ENCODE measurements at places on chromosomes 13 and 19.

DNA sequence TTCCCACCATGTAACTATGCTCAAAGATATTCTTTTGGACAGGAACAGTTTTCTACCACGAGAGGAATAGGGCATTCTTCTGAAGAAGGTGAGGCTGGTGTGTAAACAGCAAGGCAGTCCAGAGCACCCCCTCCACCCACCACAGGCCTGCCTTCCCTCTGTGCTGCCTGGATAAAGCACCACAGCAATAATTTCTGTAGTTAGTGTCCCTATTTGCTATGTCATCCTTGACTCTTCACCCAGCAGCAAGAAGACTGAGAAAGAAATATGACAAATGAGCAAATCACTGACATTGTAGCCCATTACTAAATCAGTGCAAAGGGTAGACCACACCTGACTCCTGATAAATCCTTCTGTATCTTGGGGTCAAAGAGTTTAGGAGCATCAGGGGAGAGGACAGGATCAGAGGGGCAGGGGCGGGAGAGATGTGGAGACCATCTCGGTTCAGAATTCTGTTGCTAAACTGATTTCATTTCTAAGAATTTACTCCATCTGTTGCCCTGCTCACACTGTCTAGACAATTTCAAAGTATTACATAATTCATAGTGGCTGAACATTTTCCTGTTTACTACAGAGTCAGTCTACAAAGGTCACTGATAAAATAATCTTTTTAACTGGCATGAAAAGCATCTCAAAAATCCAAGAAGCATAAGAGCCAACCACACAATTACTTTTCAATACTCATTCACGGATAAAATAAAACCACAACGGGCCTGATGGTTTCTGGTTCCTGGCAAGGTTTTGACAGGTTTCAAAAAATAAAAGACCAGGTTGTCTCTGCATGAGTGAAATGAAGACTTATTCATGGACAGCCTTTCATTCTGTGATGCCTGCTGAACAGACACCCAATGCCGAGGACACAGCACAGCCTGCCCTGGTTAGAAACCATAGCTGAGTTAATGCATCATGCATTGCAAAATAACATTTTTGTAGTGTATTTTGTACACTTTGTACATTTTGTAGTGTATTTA is 88.4 kb upstream of the IRS2 start:
- DNase-seq = no peak

- DNase-seq = no peak
Observed at GRCh38 chr19:45863840-45864628, at the start of gene FOXA3. Gene FOXA3, plus strand, starts transcription at chr19:45864326. Its CDS starts 131 bp downstream, at chr19:45864457.

DNA sequence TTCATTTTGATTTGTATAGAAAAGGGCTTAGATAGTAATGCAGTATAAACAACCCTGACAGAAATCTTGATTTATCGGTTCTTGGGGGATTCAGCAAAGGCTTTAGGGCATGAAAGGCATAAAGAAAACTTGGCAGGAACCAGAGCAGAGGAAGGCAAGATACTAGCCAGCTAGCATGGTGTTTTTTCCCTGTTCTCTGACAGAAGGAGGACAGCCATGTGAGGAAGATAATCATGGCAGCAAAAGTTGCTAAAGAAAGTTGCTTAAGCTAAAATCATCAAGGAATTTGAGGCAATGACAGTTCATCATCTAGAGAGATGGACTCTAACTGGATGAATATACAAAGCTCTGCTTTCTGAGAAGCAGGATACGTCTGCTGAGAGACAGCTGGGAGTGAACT is 294.1 kb downstream of the KCNRG start:
- DNase-seq = no peak

- DNase-seq = no peak
Observed at GRCh38 chr19:934865-935479, 9.1 kb downstream of the ARID3A start.

- DNase-seq = no peak
Observed at GRCh38 chr13:111319998-111320911, at the start of gene TEX29. Gene TEX29, plus strand, starts transcription at chr13:111320642. Its CDS starts 249 bp downstream, at chr13:111320891.

GRCh38 chr13:109699628-109700071 is 86.7 kb downstream of the IRS2 start:
- DNase-seq = no peak

DNA sequence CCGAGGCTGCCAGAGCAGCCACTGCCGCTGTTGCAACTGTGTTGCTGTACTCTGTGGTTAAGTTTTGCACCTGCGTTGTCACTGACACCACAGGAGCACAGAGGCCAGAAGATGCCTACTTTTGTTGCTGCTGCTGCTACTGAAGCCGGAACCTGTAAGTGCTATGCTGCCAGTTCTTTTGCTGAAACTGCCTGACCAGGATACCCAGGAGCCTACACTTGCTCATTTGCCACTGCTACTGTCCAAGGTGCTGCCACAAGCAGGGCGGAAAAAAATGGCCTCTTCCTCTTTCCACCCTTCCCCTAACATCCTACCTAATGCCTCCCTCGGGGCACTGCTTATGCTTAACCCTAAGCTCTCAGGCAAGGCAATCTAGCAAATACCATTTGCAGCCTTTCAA is 29.0 kb upstream of the NBEA start:
- no peak for DNase-seq

Measured in vagina (tissue), 2 donors.